Activated CD4-positive, CD25-positive, alpha-beta regulatory T cell (primary cell): ENCODE measurements at places on chromosomes 1 and 21.
A peak's percentile ranks its signal among the peaks of the same experiment; 100 is the strongest.

DNA sequence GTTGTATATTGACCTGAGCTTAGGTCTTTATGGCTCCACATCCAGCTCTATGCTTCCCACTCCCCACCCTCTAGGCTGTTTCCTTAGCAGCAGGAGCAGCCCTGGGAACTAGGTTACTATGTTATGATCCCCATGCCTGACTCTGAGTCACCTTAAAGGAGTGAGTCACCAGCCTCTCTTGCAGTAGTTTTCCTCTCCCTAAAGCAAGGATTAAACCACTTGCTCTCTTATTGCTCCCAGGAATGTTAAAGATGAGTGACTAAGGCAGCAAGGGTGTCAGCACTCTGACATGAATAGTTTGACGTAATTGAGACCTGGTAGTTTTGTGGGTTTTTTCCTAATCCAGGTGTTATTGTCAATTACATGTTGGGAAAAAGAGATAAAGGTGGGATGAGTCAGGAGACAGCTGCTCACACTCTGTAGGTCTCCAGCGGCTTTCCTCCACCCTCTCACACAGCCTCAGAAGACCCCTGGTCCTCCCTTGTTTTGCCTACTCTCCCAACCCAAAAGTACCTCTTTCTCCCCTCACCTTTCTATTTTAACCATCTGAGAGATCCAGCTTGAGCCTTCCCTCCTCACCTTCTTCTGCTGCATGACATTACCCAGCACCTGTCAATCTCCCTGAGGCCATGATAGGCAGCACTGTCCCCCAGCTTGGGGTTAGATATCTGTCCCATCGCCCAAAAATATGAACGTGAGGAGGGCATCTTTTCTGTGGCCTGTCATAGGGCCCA, 369.1 kb upstream of the VAMP3 start:
- no peak for DNase-seq

GRCh38 chr1:43621386-43621785, 28.6 kb upstream of the KDM4A start:
- no peak for DNase-seq

DNA sequence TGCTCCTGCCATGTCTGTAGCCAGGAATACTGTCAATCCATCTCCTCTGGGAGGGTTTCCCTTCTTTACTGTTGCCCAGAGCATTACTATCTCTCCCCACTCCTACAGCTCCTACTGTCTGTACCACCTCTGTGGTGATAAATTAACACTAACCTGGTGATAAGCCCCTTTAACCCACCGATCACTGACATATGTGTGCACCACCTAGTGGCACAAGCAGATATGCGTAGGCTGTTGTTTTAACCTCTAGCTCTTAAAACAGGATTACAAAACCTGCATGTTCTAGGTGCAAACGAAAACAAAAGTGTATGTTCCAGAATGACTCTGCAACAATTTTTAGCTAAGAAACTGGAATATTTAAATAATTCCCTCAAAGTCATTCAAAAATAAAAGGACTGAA, 93.9 kb upstream of the BEND5 start:
- no peak for DNase-seq

- no peak for DNase-seq
Measured at GRCh38 chr1:197200272-197200899, 53.9 kb upstream of the ASPM start.

- DNase-seq = no peak
Measured at GRCh38 chr1:172845371-172845770, 186.5 kb downstream of the FASLG start.

DNA sequence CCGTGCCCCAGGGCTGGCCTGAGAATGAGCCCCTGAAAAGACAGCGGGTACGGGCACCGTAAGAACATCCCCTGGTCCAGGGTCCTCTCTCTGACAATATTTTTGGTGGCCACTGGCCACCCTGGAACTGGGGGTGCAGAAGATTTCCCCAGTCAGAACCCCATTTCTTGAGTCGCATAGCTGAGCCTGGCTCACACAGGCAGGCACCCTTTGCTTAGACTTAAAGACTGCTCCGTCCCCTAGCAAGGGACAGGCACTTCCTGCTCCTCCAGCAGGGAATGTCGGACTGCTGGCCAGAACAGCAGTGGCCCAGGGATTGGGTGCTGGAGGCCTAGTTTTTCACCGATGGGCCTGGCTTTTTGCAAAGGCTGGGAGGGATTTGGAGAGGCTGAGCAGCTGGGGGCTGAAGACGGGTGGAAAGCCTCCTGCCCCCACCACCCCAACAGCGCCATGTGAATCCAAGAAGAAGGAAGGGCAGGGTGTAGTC, 4.3 kb downstream of the OLIG2 start:
- DNase-seq = no peak

- DNase-seq = no peak
Measured at GRCh38 chr1:179719272-179719671, 23.8 kb upstream of the FAM163A start.

GRCh38 chr1:94565901-94566300, 24.3 kb upstream of the F3 start:
- no peak for DNase-seq

DNA sequence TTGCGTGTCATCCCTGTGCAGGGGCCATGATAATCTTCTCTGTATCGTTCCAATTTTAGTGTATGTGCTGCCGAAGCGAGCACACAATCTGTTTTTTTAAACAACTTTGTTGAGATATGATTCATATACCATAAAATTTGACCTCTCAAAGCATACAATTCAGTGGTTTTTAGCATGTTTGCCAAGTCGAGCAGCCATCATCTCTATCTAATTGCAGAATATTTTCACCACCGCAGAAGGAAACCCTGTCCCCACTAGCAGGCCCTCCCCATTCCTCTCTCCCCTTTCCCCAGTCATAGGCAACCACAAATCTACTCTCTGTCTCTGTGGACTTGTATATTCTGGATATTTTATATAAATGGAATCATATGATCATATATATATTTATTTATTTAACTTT, 78.7 kb upstream of the TINAGL1 start:
- DNase-seq = no peak

GRCh38 chr1:33640114-33640660, 167.7 kb downstream of the ZSCAN20 start:
- no peak for DNase-seq

DNA sequence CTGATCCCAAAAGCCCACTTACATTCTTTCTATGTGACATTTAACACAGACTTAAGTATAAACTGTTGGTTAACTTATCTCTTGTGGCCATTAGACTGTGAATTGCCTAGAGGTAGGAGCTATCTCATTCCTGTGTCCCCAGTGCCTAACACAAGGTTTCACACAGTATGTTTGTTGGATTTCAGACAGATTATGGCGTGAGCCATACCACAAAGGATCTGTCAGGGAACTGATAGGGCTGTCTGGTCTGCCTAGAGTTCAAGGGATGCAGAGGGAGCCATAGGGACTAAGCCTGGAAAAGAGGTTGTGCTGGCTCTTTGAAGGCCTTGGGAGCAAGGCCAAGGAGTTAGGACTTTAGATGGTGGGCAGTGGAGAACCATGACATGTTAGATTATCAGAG, 40.0 kb downstream of the MEF2D start:
- DNase-seq = no peak

GRCh38 chr1:50974618-50974935, 4.5 kb downstream of the CDKN2C start:
- DNase-seq = no peak

GRCh38 chr1:176531036-176531435, 68.1 kb downstream of the PAPPA2 start:
- no peak for DNase-seq

DNA sequence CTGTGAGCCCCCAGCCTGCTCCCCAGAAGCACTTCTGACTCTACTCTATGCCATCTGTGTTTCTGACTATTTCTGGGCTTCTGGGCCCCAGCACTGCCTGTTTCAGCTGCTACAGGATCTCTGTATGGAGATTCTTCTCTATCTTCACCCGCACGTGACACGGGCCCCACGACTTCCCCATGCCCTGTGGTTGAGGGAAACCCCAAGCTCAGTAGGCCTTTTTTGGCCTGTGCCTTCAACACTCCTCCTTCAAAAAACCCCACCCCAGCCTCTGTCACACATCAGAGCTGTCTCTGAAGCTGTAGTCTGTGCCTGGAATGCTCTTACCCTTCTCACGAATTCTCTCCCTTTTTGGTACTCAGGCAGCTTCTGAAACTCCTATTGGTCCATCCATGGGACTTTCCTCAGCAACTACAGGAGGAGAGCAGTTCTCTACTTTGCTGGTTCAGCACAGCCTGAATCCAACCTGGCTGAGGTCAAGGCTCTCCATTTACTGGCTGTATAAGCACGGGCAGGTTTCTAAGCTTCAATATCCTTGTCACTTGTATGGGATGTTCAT, 2.0 kb upstream of the NID1 start:
- DNase-seq = no peak

GRCh38 chr1:27106561-27107323, 48.2 kb downstream of the SLC9A1 start:
- DNase-seq = no peak

DNA sequence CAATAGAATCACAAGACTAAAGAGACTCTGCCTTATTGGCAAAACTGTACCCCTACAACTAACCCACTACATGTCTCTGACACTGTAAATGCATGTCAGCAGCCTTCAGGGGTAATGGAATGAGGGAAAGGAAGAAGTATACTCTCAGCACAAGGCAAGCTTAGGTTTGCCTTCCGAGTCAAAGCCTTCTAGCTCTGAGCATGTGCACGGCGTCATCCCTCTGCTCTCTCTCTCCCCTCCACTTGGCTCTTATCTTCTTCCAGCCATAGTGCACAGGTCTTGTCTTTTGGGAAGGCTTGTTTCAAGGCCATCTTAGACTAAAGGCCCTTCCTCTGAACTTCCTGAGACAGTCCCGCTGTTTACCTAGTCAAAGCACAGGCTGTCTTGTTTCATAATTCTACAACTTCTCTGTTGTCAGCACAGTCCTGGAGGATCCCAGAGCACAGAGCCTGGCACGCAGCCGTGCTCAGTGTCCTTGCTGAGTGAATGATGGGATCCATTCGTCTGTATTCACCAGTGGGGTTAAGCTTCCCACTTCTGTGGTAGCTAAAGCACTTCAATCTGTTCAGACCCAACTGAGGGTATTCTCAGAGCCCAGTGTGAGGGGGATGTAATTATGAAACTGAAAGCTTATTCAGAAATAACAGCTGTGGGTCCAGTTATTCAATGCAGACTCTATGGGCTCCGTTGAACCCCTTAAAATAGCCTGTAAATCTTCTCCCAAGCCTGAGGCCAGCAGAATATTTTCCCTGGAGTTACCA, 166.5 kb upstream of the PLD5 start:
- no peak for DNase-seq

GRCh38 chr1:230142608-230143210, 75.7 kb downstream of the GALNT2 start:
- no peak for DNase-seq

DNA sequence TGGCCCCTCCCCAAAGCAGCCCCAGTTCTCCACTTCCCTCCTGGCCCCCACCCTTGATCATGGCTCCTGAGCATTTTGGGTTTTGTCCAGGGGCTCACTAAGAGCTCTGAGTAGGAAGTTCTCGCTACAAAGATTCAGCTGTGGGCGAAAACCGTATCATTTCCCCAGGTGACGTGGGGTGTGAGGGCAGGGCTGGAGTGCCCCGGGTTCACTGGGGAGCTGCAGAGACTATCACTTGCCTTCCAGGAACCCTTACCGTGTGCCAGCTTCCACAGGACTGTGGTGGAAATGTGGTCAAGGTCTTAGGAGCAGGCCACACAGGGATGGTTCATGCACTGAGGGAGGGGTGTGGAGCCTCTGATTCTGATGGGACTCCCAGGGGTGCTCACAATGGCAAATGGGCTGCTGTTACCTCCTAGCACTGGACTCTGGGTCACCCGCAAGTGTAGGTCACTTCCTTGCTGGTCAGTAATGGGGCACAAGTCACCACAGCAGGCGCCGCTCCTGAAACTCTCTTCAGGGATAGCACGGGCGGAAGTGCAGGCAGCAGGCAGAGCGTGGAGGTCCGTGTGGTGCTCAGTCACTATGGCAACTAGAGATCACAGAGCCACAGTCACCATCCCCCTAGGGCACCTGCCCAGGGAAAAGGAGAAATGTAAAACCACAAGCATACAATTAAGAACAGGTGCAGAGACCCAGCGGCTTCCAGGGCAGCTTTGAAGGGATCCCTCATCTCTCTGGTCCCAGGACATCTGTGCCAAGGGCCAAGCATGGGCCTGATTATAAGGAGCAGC, 35.4 kb downstream of the RSPH1 start:
- no peak for DNase-seq

GRCh38 chr1:20552728-20553445, 514 bp downstream of the FAM43B start:
- DNase-seq = no peak

DNA sequence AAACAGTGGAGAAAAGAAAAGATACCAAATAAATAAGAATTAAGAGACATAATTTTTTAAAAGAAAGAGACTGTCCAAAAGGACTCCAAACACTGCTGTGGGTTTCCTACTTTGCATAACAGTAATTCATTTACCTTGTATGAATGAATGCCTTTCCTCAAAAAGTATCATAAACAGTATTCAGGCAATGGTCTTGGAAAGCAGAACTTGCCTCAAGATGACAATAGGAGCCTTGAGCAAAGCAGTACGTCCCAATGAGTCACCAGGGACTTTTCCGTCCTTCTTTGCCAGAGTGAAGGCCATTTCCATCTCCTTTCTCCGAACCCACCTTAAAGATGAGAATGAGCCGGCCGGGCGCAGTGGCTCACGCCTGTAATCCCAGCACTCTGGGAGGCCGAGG, 186.4 kb downstream of the ZBTB18 start:
- DNase-seq = no peak

DNA sequence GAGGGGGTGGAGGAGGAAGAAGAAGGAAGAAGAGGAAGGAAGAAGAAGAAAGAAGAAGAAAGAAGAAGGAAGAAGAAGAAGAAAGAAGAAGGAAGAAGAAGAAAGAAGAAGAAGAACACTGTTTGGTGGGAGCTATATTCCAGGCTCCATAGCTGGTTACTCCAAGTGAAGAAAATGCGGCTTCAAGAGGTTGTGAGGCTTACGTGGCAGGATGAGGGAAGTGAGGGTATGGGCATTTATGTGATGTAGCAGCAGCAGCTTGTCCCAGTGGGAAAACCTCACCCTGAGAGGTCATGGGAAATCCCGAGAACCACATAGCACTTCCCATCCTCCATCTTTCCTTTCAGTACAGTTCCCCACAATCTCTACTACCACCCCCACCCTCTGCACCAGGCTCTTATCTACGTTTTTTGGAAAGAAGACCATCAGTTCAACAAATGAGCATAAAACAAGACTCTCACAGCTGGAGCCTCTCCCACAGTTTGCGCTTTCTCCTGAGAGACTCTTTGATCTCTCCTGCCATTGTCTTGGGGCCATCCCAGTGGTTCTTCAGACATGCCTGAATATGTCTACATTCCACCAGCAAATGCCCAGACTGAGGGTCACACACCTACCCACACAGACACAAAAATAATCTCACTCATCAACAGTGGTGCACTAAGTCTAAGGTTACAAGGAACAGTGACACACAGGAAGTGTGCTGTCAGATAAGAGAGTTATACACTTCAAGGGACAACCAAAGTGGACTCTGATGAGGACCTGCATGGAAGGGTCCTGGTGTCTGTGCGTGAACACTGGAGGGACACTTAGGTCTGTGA, 77.9 kb upstream of the KCNJ15 start:
- no peak for DNase-seq

GRCh38 chr1:201982082-201982622, 296 bp upstream of the RNPEP start:
- DNase-seq = peak; percentile 38

GRCh38 chr1:95201905-95202304, 32.1 kb upstream of the RWDD3 start:
- DNase-seq = no peak
